ENCODE measurements at places on chromosomes 5 and 9.
A peak's percentile ranks its signal among the peaks of the same experiment; 100 is the strongest.

- DNase-seq: no peak
Observed at GRCh38 chr5:164098979-164099378, 593.6 kb downstream of the MAT2B start.

- DNase-seq: no peak
Observed at GRCh38 chr9:88870627-88871026, 120.6 kb upstream of the S1PR3 start.

DNA sequence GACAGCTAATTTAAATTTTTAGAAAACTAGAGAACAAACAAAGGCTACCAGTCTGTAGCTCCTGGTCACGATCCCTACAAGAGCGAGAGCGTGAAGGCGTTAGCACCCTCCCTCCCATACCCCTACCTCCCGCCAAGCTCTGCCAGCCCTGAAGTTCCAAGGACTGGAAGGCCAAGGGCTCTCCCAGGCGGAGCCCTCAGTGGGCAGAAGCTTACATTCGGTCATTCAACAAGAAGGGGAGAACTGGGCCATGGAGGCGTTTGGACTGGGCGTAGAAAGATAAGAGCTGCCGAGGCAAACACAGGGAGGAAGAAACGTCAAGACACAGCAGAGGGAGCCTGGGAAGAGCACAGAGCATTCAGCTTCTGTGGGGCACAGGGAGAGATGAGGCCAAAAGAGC is 3.0 kb downstream of the MXD3 start:
- no peak for DNase-seq

DNA sequence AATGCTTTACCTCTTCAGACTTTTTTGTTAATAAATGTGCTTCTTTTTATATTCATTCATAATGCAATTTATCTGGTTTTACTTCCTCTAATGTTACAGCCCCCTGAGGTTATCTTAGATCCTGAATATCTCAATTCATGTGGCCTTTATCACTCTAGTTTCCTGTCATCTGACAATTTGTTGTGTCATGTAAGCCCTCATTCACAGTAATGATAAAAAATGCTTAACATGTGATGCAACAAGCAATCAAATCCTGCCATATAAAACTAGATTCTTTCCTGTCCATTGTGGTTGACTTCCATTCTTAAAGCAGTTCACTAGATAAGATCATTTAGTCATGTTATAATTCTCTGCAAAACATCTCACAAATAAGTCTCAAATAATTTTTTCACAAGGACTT is 991.2 kb upstream of the ACO1 start:
- DNase-seq: no peak

DNA sequence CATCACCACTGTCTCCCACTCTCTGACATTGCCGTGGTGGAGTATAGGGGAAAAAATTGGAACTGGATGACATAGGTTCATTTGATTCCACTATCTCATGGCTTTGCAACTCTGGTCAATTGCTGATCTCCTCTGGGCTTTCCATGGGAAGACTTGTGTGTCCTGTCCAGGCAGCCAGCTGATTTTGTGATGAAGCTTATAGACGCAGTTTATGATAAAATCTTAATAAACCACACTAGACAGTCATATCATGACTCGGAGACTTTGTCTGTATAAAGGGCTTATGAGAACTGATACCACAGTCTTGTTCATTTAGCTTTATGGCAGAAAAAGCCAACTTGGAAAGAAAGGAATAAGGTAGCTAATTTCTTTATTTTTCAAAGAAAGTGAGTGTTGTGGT is 296.5 kb downstream of the MAST4 start:
- DNase-seq: no peak

- DNase-seq: no peak
Observed at GRCh38 chr5:95424016-95424415, 32.9 kb downstream of the FAM81B start.

- no peak for DNase-seq
Observed at GRCh38 chr9:95451065-95451426, 65.7 kb downstream of the PTCH1 start.

DNA sequence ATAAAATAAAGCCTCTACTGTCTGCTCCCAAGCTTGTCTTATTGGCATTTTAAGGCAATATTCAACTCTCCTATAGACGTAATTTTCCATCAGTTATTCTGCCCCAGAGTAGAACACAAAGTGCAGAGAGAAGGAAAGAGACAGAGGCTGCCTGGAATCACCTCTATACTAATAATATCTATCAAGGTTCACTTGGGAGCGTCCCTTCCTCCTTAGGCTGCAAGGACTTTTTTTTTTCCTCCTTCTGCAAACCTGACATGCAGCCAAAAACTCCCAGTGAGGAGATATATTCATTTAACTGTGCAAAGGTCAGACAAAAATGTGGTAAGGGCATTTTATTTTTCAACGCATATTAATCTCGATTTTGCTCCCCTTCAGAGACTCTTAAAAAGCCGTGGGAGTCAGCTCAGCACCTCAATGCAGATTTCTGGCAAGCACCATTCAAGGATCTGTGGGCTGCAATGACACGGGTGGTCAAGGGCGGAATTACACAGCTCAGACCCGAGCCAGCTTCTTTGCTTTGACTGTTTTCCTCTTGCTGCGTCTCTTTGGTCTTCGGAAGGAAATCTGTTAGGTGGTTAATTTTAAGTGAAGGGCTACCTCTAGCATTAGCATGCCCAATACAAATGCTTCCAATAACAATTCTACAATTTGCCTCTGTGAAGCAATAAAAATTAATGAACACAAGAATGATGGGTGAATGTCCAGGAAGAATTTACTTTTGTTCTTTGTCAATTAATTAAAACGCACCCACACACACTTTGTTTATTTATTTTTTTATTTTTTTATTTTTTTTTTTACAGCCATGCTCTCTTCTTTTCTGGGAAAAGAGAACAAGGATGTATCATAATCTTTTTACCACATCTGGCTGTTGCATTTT is 587.7 kb upstream of the GRAMD2B start:
- DNase-seq: peak; percentile 57

- DNase-seq: no peak
Observed at GRCh38 chr5:73668017-73668416, 42.0 kb downstream of the ARHGEF28 start.

GRCh38 chr5:111392181-111392580 is 120.2 kb downstream of the STARD4 start:
- DNase-seq: no peak

DNA sequence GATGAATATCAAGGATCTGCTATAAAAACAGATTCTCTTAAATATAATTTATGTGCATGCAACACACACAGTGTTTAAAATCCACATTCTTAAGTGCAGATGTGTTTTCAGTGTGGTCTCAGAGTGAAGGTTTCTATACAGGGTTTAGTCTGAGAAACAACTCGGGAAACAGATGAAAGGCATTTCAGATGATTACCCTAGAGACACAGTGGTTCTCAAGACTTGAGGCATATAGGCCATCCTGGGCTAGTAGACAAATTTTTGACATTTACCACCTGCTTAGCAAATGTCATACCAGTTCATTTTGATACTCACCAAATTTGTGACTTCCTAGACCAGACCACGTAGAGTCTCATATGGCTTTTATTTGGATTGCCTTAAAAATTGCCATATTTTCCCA is 216.5 kb downstream of the ARL15 start:
- DNase-seq: no peak

GRCh38 chr5:87899208-87899661 is 369.4 kb downstream of the TMEM161B start:
- DNase-seq: no peak

DNA sequence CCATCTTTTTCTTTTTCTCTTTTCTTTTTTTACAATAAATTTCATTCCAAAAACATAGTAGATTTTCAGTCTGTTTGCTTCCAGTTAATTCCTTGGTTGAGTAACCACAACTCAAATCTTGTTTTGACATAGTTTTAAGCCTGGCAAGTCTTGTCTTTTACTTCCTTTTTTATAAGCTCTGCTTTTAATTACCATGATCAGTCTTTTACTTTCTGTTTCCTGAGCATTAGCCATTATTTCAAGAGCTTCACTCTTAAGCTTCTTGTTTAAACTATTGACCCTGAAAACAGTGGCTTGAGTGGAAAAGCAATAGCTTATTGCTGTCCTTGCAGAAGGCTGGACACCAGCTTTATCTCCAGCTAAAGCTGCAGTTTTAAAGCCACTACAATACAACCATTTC is 1363.3 kb downstream of the MAT2B start:
- no peak for DNase-seq

DNA sequence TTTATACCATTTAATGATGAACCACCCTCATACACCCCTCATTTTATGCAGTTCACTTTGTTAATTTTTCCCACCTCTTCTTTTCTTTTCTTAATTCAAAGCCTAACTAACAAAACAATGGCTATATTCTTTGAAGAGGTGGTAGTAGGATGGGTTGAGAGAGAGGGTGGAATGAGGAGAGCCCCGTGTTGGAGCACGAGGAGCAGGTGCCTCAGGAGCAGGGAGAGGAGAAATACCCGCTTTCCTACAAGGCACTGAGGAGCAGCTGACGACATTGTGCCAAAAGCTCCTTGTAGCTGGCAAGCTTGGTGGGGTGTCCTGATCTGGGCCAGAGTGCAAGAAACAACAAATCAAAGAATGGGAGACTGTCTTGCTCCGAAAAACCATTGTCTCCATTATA is 129.6 kb downstream of the HTR4 start:
- no peak for DNase-seq

DNA sequence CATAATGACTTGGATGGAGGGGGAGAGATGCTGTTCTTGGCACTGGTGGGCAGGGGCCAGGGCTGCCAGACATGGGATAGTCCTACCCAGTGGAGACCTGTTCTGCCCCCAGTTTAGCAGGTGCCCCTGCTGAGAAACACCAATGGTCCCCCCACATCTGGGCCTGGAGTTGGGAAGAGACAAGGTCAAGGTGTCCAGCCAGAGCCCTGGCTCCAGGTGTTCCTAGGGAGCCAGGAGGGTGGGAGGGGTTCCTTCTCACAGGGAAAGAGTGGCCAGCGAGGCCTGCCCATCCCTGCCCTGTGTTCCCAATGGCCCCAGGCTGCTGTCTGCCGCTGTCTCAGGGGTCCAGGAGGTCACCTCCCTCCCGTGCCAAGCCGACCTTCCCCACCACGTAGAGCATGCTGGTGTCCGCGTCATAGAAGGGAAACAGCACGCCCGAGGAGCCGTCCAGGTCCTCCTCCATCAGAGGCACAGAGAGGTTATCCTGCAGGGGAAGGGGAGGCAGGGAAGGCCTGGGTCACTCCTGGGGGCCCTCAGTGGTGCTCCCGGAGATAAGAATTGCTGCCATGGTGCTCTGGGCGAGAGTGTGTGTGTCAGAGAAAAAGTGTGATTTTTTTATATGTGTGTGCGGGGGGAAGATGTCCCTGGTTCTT is 11.7 kb upstream of the TRIM14 start:
- DNase-seq: no peak

GRCh38 chr9:75067894-75068293 is 20.1 kb downstream of the NMRK1 start:
- no peak for DNase-seq

- no peak for DNase-seq
Observed at GRCh38 chr5:123147128-123147715, 58.2 kb downstream of the PRDM6 start.

GRCh38 chr5:1063661-1064382 is 48.0 kb downstream of the SLC12A7 start:
- DNase-seq: no peak

- no peak for DNase-seq
Observed at GRCh38 chr5:27594141-27594540, 555.8 kb upstream of the CDH9 start.

GRCh38 chr5:55063220-55063863 is 39.1 kb upstream of the GZMA start:
- DNase-seq: no peak

- no peak for DNase-seq
Observed at GRCh38 chr9:78507037-78507436, 210.1 kb downstream of the PSAT1 start.

DNA sequence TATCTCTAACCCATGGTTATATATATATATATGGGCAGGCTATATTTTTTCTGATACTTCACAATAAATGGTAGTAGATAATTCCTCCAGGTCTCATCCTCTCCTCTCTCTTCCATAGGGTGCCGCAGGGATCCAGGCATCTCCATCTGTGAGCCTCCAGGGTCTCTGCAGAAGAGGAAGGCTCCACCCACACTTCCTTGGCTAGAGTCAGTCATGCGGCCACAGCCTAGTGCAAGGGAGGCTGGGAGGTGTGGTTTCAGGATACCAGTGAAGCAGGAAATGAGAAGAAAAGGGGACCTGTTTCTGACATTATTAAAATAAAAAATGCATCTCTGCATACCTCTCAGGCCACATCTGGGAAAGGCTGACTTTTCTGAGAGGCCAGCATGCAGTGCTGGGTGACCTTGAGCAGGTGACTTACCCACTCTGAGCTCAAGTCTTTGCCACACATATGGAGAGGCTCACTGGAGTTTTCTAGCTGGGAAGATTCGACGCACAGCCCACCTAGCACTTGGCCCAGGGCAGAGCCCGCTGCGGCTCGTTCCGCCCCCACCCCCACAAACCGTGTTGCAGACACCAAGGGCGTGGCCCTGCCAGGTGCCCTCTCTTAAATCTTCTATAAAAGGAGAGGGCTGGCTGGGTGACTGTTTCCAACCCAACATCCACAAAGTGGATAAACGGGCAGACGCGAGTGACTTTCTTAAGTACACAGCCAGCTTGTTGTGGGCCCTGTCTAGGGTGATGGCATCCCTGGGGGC is 47.9 kb downstream of the OLFM1 start:
- no peak for DNase-seq

DNA sequence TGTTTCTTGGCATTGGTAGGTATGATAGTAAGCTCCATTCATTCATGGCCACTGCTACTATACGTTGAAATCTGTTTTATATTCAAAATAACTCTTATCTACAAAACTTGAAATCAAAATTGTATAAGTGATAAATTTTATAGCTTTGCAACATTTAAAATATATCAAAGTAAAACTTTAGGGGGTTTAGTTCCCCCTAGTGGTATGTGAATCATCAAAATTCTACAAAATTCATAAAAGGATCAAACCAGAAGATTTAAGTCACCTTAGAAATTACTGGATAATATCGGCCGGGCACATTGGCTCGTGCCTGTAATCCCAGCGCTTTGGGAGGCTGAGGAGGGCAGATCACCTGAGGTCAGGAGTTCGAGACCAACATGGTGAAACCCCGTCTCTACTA is 243.0 kb upstream of the CDH18 start:
- no peak for DNase-seq

DNA sequence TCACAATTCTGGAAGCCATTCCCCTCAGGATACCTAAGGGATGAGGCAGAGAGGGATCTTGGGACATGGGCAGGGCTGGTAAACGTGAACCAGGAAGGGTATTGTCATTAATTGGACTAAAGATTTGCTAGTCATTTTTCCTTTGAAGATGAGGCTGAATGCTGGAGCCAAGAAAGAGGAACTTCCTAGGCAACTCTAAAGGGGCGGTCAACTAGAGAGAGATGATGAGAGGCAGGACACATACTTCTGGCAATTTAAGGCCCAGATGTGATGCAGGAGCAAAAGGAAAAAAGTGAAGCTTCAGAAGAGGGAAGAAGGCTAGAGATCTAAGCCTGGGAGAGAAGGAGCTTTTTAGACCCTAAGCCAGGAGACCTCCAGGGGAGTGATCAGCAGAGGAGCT is 5.6 kb downstream of the GBA2 start:
- DNase-seq: no peak

GRCh38 chr5:170638454-170639220 is 134.8 kb downstream of the KCNIP1 start:
- peak; percentile 13 for DNase-seq
